ENCODE measurements at places on chromosomes 7 and 10. TPM values are rescaled to one million over a fixed set of nuclear protein-coding genes. Genes with fewer than 3 reads are reported as not detected.

Gene STAG3
- total RNA-seq = 79.2 TPM

DNA sequence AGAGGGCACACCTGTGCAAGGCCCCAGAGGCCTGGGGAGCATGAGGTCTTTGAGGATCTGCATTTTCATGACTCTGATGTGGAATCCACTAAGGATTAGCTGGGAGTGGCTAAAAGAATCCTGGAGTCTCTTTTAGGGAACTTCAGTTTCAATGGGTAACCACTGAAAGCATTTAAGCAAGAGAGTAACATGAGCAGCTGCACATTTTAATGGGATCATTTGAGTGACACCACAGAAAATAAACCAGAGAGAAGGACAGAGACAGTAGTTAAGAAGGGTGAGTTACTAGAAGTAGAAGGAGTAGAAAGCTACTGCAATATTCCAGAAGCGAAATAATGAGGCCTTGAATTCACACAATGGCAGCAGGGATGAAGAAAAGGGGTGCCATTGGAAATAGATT lies 5.2 kb downstream of the GOT1 start:
- no peak for DNase-seq

- no peak for DNase-seq
Measured at GRCh38 chr7:104536956-104537355, 208.6 kb downstream of the LHFPL3 start.

Gene FBXO24
- 1.7 TPM for total RNA-seq

- no peak for DNase-seq
Measured at GRCh38 chr10:97823734-97824133, 25.9 kb upstream of the GOLGA7B start.

Gene ITPRID1
- total RNA-seq = not detected

DNA sequence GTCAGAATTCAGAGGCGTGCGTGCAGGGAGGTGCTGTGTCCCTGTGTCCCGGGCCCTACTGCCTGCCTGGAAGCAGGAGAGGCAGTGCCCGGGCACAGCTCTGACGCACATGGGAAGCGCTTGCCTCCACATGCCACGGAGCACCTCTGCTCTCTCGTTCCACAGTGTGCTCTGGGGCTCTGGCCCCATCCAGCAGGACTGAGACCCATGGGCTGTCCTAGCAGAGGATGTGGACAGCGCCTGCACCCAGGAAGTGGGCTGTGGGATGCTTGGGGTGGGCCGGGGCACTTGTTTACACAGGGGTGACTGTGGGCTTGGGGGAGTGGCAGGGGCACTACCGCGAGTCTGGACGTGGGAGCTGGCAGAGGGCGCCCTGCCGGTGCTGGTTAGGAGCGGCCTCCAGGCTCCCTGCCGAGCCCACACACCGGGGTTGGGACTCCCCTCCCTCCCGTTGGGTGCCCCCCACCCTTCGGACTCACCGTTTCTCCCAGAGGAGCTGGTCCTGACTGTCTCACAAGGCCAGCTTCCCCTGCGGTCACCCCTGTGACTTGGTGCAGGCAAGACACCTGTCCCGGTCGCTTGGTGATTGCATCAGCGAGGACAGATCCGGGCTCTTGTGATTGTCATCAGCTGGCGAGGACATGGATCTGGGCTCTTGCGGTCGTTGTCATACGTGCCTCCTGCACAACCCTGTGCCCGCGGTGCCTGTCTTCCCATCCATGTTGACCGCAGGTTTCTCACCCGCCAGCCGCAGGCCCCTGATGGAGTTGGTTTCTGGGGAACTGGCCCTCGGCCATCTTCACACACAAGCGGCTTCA lies 83.1 kb downstream of the NKX6-2 start:
- DNase-seq = no peak

Gene AKR1B15
- not detected for total RNA-seq

Gene ITGA8
- not detected for total RNA-seq

DNA sequence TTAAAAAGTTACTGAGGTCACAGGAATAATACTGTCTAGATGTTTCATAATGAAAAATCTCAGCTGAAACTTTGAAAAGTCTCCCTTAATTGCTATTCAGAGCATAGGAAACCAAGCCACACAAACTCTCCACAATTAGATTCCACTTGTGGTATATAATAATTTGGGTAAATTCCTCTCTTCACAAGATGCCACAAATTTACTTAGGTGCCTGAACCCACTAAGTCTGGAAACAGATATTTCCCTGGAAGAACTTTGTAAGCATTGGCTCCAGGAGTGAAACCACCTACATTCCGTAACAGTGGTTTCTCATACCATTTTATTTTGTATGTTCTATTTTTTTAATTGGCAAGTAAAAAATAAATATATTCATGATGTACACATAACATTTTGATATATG lies 493.4 kb downstream of the SEMA3D start:
- no peak for DNase-seq

- no peak for DNase-seq
Measured at GRCh38 chr7:139825666-139826290, 3.3 kb upstream of the TBXAS1 start.

Gene BMPER
- total RNA-seq = not detected

DNA sequence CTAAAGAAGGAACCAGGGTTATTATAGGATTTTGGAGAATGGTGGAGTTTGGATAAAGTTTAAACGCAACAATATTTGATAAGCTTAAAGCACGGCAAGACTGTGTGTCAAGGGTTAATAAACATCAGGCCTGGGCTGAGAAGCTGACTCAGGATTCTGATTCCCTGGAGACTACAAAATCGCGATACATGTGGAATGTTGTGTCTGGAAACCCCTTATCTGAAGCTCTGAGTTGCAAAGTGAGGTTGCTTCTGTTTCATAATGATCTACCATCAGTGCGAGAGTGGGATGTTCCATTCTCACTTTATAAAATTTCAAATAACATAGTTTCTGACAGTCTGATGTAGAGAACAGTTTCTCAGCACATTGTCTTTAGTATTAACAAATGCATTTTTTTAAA lies 7.8 kb downstream of the C1GALT1 start:
- no peak for DNase-seq

DNA sequence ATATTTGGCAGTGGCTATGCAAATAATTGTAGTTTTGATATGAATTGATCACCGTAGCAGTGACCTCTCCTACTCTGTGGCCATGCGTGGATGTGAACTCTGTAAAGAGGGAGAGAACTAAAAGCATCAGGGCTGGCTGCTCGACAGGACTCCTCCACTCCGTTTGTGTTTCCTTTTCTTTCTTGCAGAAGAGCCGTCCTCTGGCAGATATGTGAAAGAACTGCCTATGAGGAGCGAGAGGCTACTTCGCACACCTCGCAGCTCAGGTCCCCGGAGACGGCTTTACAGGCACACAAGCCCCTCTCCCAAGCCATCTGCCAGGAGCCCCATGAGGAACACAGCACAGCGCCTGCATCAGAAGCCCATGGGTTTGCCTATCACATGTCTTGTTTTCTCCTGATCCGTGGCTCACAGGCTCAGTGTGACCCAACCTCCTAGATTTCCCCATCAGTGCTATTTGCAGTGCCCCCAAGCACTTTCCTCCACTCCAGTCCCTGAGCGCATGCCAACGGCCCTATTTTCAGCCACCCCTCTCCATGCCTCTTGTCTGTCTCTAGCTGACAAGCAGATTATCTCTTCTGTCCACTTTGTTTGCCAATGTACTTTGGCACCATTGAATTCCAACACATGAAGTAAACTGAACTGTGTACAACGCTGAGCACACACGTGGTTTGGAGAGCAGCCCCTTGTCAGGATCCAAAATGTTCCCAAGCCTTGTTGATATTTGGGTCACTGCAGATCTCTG lies 164.3 kb upstream of the AKR1E2 start:
- DNase-seq = no peak

DNA sequence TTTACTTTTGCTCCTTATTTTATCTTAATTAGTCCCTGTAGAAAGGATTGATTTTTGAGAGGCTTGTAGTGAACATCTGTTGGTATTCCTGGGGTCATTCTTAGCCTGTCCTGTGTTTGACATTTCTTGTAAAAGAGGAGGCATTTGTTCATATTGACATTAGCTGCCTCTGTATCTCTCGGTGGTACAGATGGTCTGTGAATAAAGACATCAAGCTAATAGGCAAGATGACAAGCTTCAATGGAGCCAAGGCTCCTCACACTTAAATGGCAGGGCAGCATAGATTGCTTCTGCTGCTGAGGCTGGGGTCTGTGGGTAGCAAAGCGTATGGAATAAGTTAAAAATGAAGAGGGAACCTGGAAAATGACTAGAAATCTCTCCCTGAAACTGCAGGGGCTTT lies 687.6 kb downstream of the LRMDA start:
- no peak for DNase-seq

DNA sequence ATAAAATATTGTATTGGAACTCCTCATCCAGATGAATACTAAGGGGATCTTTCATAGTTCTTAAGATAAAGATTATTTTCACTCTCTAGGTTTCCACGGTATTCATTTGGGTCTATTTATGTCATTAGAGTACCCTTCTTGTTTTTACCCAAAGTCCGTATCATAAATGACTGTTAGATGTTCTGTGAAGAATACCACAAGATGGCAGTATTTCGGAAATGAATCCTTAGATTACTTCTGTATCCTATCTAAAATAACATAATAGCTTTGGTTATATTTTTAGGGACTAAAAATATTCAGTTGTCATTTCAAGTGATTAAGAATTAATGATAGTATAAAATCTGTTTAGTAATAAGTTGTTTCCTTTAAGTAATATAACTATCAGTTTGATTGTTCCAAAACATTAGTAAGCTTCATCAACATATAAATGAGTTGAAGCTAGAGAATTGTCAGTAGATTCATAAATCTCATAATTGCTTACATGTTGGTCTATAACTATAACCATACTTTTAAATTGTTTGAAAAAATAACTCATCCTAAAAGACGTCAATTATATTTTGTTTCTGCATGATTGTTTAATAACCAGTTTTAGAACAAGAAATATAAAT lies 337.5 kb upstream of the KCND2 start:
- DNase-seq = peak; percentile 30

DNA sequence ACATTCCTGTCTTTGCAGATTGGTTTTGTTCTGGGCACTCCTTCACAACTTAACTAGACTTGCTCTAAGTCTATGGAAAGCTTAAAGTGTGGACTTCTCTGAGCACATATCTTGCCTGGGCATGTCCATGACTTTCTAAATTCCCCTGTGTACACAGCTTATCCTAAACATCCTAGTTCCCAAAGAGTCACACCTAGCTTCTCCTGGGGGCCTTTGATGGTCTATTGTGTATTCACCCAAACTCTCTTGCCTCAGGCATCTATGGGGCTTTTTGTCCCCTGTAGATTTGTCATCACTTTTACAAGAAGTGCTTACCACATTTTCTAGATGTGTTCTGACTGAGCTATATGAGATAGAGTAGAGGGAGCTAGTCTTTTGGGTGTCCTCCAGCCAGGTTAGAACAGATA lies 12.2 kb upstream of the ZNF488 start:
- no peak for DNase-seq

- no peak for DNase-seq
Measured at GRCh38 chr7:97017192-97018125, 7.2 kb downstream of the DLX5 start.

DNA sequence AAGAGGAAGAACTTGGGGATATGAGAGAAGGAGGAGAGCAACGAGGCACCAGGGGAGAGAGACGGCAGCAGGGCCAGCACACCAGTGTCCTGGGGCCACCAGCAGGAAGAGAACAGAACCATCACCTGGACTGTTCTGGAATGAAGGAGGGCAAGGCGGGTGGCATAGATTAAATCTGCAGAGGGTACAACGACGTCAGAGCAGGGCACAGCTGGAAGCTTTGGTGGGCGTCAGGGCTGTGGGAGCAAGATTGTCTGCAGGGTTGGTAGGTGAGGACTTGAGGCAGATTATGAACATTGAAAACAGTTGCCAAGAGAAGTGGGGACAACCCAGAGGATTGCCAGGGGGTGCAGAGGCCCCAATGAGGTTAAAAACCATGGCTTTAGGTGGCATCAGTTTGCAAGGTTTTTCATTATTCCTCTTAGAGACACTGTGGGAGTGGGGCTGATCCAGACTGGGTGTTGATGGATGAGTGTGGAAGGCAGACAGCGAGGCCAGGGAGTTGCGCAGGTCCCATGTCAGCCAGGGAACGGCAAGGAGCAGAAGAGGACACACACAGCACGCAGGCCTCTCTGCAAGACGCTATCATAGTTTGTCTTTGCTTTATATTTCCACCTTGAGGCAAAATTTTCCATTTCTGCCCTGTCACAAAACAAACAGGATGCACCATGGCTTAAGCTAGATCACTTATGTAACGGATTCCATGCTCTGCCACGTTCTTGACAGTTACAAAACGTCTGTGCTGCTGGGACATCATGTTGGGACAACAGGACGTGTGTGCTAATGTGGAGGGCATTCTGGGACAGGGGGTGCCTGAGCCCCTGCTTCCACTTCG lies 52.5 kb upstream of the LEP start:
- no peak for DNase-seq

Measured in OCI-LY7 (cell line).